ENCODE measurements at places on chromosomes 5 and 9. TPM values are rescaled to one million over a fixed set of nuclear protein-coding genes. Genes with fewer than 3 reads are reported as not detected.

The PLPPR1 gene
- total RNA-seq: not detected

The FGD3 gene
- not detected for total RNA-seq

The HEMGN gene
- total RNA-seq: not detected

The IFNA13 gene
- not detected for total RNA-seq

The TAF11L5 gene
- not detected for total RNA-seq

The C5orf52 gene
- total RNA-seq: not detected

The GARNL3 gene
- total RNA-seq: 2.5 TPM

The JAKMIP2 gene
- 1.4 TPM for total RNA-seq

The CTSL gene
- 513 TPM for total RNA-seq

The FAM221B gene
- not detected for total RNA-seq

The NMUR2 gene
- total RNA-seq: not detected

The FBLL1 gene
- total RNA-seq: not detected

The PDCD1LG2 gene
- 10.9 TPM for total RNA-seq

The SLC34A1 gene
- not detected for total RNA-seq

The ADAMTSL1 gene
- 179 TPM for total RNA-seq

The PCDHGA9 gene
- total RNA-seq: 4.1 TPM

The STPG3 gene
- total RNA-seq: not detected
